ENCODE measurements at places on chromosomes 16 and 17. TPM values are rescaled to one million over a fixed set of nuclear protein-coding genes. Genes with fewer than 3 reads are reported as not detected.

LGALS9 gene
- 0.65 TPM for total RNA-seq

KRT33B gene
- not detected for total RNA-seq

CD19 gene
- total RNA-seq: not detected

CES4A gene
- total RNA-seq: 0.65 TPM

SKAP1 gene
- not detected for total RNA-seq

ATPAF2 gene
- total RNA-seq: 15.6 TPM

ABCC11 gene
- 0.21 TPM for total RNA-seq

KPNA2 gene
- total RNA-seq: 182 TPM

PIRT gene
- total RNA-seq: not detected

PGAP6 gene
- 48.3 TPM for total RNA-seq

CDH16 gene
- total RNA-seq: 3.0 TPM

CRYBA1 gene
- not detected for total RNA-seq

SBK1 gene
- 0.09 TPM for total RNA-seq

TBKBP1 gene
- 7.1 TPM for total RNA-seq

TP53TG3C gene
- total RNA-seq: not detected

CCL23 gene
- total RNA-seq: not detected

RNF222 gene
- total RNA-seq: 1.4 TPM

ERN2 gene
- 0.49 TPM for total RNA-seq

CSH2 gene
- not detected for total RNA-seq

XYLT1 gene
- 0.14 TPM for total RNA-seq

TBC1D3C gene
- not detected for total RNA-seq

ARL5C gene
- not detected for total RNA-seq

GPR142 gene
- not detected for total RNA-seq
